ENCODE measurements at places on chromosomes 5 and 9.

DNA sequence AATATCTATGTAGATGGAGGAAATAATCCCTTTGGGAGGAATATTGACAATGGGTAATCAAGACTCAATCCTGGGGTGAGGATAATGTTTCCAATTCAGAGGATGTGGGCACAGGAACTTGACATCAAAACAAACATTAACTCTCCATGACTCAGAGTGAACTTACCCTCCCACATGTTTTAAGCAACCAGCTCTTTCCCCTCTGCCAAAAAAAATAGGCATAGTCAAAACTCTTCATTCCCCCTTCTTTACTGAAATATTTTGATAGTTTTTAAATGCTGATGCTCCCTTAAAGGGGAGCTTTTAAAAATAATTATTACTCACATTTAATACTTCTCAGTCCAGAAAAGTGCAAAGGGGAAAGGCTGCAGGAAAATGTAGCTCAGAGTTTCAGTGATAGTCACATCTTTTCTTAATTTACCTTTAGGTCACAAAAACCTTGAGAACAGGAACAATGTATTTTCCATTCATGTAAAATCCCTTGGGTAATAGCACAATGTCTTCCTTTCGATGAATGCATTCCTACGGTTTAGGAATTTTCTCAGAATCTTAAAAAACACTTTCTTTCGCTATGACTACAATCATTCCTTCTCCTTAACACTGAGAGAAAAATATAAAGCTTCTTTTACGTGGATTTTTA is 298.4 kb upstream of the GRAMD2B start:
- DNase-seq, result no peak

DNA sequence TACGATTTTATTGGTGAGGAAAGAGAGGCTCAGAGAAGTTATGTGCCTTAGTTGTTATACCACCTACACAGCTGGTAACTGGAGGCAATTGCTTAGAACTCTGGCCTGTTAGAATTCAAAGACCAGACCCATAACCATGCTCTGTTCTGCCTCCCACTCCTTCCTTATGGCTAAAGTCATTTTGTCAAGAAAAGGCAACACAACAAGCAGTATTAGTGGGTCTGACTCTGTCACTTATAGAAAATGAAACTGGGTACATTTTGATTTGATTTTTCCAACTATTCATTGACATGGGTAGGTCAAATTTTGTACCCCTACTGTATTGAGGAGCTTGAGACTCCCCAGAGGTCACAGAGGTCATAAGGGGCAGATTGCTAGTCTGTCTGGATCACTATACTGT is 44.5 kb upstream of the NR3C1 start:
- no peak for DNase-seq

GRCh38 chr5:126274763-126275125 is 148.5 kb upstream of the GRAMD2B start:
- DNase-seq, result no peak

DNA sequence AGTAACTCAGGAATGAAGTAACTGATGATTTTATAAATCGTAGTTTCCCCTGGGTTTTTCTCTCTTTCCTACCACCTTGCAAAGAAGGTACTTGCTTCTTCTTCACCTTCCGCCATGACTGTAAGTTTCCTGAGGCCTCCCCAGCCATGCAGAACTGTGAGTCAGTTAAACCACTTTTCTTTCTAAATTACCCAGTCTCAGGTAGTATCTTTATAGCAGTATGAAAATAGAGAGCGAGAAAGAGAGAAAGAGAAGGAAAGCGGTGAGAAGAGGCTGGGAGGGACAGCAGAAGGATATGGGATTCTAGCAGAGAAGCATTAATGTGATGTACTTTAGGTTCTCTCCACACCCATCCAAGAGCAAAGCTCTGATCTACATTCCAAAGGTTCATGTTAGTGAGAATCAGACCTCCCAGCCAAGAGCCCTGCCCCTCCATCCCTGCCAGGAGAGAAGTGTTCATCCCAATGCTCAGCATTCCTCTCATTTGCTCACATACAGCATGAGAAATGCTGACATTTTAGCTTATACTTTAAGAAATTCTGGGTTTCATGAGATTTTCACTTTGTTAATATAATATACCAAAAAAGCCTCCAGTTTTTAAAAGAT is 185.0 kb upstream of the PTGER4 start:
- DNase-seq, result no peak

- DNase-seq, result no peak
These were observed 10.4 kb downstream of the CXXC5 start for GRCh38 chr5:139658501-139658927.

- no peak for DNase-seq
These were observed 12.0 kb downstream of the TTC1 start for GRCh38 chr5:160020964-160021363.

DNA sequence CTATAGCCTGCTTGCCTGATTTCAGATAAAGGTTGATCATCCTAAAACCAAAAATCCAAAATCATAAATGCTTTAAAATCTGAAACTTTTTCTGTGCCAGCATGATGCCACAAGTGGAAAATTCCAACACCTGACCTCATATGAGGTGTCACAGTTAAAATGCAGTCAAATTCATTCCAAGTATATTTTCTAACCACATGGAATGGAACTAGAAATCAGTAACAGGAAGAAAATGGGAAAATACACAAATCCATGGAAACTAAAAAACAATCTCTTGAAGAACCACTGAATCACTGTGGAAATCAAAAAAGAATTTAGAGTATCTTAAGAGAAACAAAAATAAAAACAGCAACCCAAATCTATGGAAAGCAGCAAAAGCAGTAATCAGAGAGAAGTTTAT is 297.5 kb upstream of the COX7C start:
- no peak for DNase-seq

- DNase-seq, result no peak
These were observed 34.2 kb upstream of the GRPEL2 start for GRCh38 chr5:149310947-149311658.

- DNase-seq, result no peak
These were observed 844 bp downstream of the POLR3G start for GRCh38 chr5:90475436-90475980.

DNA sequence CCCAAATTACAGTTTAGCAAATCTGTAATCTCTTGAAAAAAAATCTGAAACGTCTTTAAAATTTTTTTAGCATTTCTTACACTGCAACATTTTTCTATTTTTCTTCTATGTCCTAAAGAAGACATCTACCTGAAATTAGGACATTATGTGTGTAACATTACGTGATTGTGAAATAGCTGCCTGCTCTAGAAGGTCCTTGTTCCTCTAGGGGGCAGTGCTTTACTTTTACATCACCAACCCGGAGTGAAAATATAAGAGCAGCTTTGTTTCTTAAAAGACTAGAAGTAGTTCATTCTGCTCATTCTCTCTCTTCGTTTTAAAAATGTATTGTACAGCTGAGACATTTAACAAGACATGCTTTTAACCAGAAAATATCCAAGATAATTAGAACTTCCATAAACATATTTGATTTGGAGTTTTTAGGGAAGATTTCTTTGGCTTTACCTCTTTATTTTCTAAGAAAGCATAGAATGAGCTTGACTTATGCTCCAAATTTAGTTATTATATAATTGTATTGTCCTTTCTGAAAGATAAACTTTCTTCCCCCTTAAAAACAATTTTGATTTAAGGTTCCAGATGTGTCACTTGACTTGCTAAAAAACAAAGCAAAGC is 48.1 kb upstream of the RIOK2 start:
- peak; percentile 65 for DNase-seq

- DNase-seq, result no peak
These were observed 8.1 kb downstream of the TNFAIP8 start for GRCh38 chr5:119363936-119364335.

GRCh38 chr9:3733039-3733408 is 207.2 kb upstream of the RFX3 start:
- DNase-seq, result no peak

GRCh38 chr5:146762830-146763229 is 115.7 kb downstream of the PPP2R2B start:
- DNase-seq, result no peak

DNA sequence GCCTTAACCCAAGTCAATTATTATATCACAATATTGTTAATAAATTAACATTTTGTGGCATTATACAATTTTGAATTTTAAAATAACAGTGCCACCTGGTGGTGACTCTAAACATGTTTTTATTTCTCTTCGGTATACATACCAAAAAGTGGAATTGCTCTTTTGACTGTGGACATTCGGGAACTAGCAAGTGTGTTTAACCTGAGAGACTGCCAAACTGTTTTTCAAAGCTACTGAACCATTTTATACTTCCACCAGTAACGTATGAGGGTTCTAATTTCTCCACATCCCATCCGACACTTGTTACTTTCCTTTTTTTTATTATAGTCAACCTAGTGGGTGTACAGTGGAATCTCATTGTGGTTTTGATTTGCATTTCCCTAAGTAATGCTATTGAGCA is 18.3 kb upstream of the HSDL2 start:
- DNase-seq, result peak; percentile 60

GRCh38 chr5:67770431-67771025 is 445.0 kb upstream of the PIK3R1 start:
- DNase-seq, result no peak

DNA sequence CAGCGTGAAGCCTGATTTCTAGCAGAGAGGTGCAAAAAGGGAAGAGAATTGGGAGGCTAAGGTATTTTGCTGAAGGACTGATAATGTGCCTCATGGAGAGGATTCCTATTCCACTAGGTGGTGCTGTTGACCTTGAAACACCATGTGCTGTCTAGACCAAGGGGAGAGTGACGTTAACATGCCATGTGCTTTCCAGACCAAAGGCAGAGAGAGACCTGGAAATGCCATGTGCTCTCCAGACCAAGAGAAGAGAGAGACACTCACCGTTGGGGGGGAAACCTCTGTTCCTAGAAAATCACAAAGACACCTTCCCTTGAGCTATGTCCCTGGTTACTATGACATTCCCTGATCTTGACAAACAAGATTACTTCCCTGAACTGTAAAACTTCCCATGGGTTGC is 286.0 kb upstream of the TUSC1 start:
- DNase-seq, result peak; percentile 59

DNA sequence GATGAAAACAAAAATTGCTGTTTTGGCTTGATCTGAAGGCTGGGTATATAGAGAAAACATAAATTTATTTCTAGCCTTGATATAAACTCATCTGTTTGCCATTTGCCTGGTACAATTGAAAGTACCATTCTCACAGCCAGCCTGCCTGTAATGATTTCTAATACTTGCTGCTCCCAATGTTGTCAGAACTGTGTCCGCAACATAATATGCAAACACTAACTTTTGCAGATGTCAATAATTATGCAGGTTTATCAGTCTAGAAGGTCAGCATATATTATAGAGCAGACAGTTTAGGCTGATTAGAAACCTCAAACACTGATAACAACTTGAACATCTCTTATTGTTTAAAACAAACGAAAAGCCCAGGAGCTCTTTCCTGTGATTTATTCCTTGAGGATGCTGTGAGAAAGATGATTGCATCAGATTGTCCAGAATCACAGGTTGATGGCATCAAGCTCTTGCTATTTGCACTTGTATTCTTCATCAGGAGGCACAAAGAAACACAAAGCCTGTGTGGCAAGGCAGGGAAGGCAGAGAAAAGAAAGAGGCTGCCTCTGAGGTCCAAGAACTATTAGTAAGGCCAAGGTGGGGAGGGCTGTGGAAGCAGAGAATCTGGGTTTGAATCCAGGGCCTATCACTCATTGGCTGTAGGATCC is 21.4 kb upstream of the HMHB1 start:
- DNase-seq, result no peak

GRCh38 chr9:6567140-6567591 is 78.4 kb downstream of the GLDC start:
- peak; percentile 78 for DNase-seq

- no peak for DNase-seq
These were observed 261.9 kb upstream of the ZNF462 start for GRCh38 chr9:106600955-106601560.

DNA sequence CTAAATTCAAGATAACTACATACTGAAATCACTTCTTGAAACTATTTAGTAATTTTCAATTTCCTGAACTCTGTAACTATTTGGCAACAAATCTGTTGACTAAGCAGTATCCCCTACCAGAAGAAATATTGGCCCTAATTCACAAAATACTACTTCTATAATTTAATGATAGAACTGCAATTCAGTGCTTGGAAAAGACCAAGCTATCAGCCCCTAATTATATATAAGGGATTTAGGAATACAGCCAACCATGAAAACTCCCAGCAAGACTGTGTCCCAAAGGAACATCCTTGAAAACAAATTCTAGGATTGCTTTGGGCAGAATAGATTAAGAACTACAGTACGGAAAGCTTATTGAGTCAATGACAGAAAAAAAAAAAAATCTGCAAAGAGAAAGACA is 169.2 kb downstream of the RAB3C start:
- DNase-seq, result no peak

- no peak for DNase-seq
These were observed 7.4 kb downstream of the COX7C start for GRCh38 chr5:86625148-86625547.

DNA sequence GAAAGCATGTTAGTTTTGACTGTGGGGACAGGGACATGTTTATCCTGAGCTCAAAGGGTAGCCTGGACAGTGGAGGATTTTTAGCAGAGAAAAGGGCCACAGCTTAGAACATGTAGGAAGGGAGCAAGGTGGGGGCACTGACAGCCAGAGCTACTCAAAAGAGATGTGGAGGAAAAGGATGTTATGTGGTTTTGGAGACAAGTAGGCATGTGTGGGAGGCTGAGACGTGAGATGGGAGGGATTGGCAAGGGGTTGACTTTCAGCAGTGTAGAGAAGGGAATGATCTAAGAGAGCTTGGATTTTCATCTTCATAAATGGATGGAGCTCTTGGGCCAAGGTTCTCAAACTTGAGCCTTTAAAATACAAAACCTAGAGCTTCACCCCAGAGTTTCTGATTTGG is 24.0 kb downstream of the SYK start:
- DNase-seq, result no peak

GRCh38 chr9:89317282-89317681 is 1.0 kb upstream of the SECISBP2 start:
- no peak for DNase-seq

- DNase-seq, result no peak
These were observed 568.0 kb upstream of the KLF4 start for GRCh38 chr9:108057421-108058134.

DNA sequence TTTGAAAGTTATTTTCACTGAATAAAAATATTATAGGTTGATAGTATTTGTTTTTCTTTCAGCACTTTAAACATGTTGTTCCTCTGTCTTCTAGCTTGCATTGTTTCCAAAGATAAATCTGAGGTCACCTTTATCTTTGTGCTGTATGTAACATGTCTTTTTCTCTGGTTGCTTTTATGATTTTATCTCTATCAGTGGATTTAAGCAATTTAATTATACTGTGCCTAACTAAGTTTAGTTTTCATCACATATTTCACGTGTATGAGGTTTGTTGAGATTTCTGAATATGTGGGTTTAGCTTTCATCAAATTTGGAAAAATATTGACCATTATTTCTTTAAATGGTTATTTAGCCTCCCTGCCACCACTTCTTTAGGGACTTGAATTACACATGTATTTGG is 214.5 kb downstream of the SNX18 start:
- no peak for DNase-seq

- DNase-seq, result no peak
These were observed 1.3 kb downstream of the SLC9A3 start for GRCh38 chr5:522899-523440.

- DNase-seq, result no peak
These were observed 12.6 kb downstream of the FOXD1 start for GRCh38 chr5:73435759-73436534.
